ENCODE measurements at places on chromosomes 7 and 10. TPM values are rescaled to one million over a fixed set of nuclear protein-coding genes. Genes with fewer than 3 reads are reported as not detected.

DNA sequence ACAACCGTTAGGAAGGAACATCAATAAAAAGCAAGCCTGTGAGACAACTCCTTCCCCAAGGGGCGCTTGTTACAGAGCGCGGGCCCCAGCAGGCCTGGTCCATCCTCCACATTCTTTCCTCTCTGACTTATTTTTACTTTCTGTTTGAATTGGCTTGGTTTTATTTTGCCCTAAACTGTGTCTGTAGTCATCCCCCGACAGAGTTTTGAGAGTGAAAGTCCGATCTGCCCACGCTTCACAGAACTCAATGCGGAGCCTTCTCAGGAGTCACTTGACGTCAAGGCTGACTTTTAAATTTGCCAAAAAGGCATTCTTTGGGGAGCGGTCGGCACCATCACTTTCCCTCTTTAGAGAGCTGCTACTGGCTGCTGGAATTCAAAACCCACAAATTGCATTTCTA, 150.1 kb upstream of the KLF6 start:
- peak; percentile 40 for DNase-seq

- peak; percentile 29 for DNase-seq
These were observed 11.8 kb downstream of the NT5C3A start for GRCh38 chr7:33050535-33051318.

DNA sequence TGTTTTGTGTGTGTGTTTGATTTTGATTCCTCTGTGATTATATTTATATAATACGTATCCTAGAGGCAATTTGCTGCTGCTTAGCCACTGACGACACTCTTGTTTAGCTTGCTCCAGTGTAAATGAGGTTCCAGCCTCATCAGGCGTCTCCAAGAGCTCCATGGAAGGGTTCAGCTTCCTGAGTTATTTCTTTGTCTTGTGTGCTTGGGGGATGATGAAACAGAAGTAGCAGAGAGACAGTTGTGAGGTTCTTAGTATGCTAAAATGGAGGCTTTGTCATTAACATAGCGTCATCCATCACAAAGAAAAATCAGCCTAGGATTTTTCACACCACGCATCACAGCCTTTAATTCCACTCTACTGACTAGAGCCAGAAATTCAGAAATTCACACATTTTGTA, 85.1 kb downstream of the KLF6 start:
- DNase-seq: no peak

DNA sequence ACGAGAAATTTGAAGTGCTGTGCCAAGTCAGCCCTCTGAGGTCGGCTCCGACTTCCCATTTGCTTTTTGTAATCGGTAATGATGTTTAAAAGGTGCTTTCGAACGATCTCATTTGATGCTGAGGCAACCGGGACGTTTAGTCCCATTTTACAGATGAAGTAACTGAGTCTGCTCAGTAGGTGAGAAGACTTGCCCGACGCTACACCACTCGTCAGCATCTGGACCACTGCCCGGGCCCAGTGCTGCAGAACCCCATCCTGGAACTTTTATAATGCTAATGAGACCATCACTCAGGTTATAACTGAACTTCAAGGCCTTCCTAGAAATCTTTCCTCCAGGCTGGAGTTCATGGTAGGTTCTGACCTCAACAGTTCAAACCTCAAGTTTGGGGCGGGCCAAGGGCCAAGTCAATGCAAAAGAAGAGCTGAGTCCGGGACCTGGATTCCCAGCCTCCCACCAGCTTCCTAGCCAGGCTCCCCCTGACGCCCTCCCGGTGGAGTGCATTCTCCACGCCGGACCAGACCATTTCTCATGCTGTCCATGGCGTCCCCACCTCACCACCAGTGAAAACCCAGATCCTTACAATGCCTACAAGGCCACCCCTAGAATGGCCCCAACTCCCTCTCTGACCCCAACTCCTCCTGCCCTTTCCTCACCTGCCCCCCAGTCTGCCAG, 699 bp upstream of the PDLIM1 start:
- DNase-seq: no peak

GRCh38 chr7:11427686-11428273, 404.2 kb downstream of the THSD7A start:
- DNase-seq: no peak

DNA sequence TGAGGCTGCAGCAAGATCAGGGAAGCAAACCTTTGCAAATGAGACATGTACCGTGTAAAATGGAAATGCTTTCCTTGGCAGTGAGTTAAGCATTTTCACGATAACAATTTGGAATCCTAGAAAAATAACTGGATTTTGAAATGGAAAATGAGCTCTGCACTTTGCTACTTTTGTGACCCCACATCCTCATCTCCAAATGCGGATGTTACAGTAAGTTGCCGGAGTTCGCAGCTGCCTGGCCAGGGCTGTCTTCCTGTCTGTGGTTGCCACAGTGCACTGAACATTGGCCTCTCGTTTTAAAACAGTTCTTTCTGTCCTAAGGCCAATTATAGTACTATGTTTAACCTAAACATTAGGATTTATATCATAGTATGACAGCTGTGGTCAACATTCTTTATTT, 136.2 kb upstream of the FZD8 start:
- no peak for DNase-seq

DNA sequence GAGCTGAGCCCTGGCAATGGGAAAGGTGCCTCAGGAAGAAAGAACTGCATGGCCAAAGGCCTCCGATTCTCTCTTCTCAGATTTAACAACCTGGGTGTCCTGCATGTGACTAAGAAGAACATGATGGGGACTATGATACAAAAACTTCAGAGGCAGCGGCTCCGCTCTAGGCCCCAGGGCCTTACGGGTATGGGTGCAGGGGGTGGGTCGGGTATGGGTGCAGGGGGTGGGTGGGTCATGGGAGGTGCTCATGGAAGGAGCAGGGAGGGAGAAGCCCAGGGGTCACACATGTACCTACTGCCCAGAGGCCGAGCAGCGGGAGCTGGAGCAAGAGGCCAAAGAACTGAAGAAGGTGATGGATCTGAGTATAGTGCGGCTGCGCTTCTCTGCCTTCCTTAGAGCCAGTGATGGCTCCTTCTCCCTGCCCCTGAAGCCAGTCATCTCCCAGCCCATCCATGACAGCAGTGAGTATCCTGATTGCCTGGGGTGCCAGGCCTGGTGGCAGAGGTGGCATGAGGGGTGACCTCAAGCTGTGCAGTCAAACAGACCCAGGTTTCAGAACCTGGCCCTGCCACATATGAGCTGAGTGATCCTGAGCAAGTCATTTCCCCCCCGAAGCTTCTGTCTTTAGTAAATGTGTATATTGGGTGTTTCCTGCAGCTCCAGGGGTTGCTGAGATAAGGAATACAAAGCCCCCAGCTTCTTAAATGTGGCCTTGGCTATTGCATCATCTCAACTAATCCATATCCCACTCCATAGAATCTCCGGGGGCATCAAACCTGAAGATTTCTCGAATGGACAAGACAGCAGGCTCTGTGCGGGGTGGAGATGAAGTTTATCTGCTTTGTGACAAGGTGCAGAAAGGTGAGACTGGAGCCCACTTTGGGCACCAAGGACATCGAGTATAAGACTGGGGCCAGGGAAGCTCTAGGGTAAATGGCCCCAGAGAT, 2.0 kb downstream of the NFKB2 start:
- no peak for DNase-seq

- peak; percentile 22 for DNase-seq
These were observed 272.5 kb downstream of the NEBL start for GRCh38 chr10:20624642-20625041.

DNA sequence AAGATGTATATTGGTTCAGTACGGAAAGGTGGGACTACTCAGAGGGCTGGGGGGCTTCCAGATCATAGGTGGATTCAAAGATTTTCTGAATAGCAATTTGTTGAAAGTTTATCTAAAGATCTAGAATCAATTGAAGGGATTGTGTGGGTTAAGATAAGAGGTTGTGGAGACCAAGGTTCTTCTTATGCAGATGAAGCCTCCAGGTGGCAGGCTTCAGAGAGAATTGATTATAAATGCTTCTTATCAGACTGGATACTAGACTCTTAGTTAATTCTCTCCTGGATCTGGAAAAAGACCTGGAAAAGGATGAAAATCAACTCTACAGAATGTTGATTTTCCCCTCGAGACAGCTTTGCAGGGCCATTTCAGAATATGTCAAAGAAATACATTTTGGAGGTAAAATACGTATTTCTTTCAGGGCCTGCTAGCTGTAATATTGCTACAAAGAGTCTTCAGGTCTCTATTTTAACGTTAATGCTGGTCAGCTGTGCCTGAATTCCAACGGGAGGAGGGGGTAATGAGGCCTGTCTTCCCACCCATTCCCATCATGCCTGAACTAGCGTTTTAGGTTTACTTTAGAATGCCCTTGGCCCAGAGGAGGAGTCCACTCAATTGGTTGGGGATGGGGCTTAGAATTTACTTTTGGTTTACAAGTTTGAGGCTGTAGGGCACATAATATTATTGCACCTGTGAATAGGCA, 12.8 kb upstream of the GPR15LG start:
- DNase-seq: no peak

GRCh38 chr7:81692146-81692905, 77.5 kb downstream of the HGF start:
- DNase-seq: no peak

DNA sequence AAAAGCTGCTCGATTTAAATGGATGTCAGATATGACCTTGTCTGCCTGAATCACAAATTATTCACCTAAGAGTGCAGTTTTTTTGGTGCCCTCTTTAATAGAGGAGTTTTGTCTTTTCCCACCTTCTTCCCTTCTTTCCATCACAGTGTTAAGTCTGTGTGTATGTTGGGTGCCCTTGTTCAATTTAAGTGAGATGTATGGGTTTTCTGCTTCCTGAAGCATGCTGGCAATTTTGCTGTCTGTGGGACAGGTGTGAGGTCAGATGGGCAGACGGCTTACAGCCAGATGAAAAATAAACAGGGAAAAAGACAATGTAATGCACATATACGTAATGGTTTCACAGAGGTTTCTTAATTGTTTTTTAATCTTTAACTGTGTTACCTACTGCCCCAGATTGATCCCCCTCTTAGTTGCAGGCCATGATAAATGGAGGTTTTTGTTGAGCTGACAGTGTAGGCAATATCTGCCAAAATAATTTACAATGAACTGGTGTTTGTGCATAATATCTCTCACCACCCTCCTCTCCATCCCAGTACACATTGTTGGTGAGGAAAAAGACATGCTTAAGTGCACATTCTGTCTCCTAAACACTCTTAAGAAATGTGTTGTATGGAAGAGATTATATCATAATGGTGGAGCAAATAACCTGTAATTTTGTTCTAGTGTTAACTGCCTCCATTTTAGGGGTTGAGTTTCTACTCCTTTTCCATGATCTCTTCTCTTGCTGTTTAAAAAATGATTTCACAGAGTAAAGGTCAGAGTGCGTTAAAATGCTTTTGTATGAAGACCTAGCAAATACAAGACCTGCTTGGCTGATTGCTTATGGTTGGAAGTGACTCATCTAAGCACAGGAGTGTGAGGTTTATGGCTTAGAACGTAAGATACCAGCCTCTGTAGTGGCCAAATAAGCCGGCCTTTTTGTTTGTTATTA, 123.9 kb downstream of the LRRC4 start:
- no peak for DNase-seq

GRCh38 chr10:64468219-64468618, 947.0 kb downstream of the REEP3 start:
- DNase-seq: no peak

DNA sequence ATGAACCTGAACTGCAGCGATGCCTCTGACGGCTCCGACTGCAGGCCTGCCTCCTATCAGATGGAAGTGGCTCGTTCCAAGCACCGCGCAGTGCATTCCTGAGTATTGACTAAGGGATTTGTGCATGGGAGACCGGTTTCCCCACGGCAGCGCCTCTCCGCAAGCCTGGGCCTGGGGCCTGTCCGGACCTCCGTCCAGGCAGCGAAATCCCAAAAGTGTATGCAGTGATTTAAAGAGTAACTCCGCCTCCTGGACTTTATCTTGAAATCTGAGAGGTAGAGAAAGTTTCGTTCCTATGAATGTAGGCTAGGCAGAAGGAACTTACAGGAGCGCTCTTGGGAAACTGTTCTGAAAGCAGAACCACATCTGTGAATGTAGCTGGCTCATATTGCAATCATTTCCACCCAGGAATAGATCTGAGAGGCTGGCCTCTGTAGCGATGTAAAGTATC, 106.2 kb upstream of the CELF2 start:
- peak; percentile 61 for DNase-seq

GRCh38 chr7:135721198-135721820, 6.7 kb downstream of the SLC13A4 start:
- no peak for DNase-seq

DNA sequence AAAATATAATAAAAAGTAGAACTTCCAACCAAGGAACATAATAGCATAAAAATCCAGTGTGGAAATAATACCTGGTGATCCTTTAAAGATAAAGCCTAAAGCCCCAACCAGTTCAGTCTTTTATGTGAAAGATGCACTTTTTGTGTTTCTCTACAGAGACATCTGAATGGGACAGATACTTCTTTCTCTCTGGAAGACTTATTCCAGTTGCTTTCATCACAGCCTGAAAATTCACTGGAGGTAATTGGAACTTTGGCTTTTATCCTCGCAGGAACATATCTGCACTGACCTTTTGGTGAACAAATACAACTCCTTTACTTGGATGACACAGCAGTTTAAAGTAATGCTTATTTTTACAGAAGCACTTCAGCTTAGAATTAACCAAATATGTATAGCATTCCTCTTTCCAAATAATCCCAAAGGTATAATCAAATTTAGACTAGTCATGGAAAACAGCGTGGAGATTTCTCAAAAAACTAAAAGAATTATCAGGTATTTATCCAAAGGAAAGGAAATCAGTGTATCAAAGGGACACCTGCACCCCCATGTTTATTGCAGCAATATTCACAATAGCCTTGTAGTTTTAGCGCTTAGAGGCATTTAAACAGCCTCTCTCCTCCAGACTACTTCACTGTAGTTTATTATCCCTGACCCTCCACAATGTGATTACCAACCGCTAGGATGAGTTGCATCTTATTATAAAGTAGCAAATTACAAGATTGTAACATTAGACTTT, 16.8 kb downstream of the HNRNPA2B1 start:
- DNase-seq: no peak

DNA sequence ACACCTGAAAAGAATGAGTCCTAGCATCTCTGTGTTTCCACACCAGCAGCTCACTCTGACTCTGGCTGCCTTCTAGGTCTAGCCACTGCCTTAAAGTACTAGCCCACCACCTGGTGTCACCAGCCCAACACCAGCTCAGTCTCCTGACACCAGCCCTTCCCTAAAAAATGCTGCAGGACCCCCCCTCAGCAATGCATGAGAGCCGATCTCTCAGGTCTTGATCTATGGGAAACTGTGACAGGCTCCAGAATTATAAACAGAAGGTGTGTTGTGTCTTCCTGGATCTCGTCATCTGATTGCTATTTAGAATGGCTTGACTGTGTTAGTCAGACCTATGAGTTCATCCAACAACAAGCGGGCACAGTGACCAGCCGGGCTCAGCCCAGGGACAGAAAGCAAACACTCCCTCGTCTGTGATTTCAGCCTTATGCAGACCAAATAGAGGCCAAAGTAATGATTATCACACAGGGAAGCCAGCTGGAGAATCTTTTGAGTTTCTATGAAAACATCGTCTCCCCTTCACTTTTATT, 66.6 kb downstream of the CUBN start:
- DNase-seq: peak; percentile 58

- peak; percentile 78 for DNase-seq
These were observed 1.8 kb downstream of the TNRC18 start for GRCh38 chr7:5421714-5422395.

- DNase-seq: no peak
These were observed 48.3 kb downstream of the LANCL2 start for GRCh38 chr7:55413442-55413841.

LRRC4 gene
- 17.0 TPM for polyA plus RNA-seq

HOXA5 gene
- 7.6 TPM for polyA plus RNA-seq

COBL gene
- 9.2 TPM for polyA plus RNA-seq

KDM7A gene
- polyA plus RNA-seq: 24.1 TPM

SLC29A4 gene
- 4.3 TPM for polyA plus RNA-seq

All from testis (tissue), 5 donors.